ENCODE measurements at places on chromosomes 16 and 17.

DNA sequence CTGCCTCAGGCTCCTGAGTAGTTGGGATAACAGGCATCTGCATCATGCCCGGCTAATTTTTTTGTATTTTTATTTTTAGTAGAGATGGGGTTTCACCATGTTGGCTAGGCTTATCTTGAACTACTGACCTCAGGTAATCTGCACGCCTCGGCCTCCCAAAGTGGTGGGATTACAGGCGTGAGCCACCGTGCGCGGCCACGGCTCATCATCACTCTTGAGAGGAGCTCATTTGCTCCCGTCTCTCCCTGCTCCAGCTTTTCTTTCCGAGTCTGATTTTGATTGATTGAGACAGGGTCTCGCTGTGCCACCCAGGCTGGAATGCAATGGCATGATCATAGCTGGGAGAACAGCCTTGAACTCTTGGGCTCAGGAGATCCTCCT, 12.6 kb downstream of the PGS1 start:
- no peak for DNase-seq

GRCh38 chr16:86354641-86355513, 155.4 kb upstream of the FOXF1 start:
- DNase-seq, result peak; percentile 44

GRCh38 chr17:53273126-53273525, 549.6 kb upstream of the KIF2B start:
- no peak for DNase-seq

- DNase-seq, result peak; percentile 57
Observed at GRCh38 chr17:81870131-81870980, 781 bp downstream of the ARHGDIA start.

GRCh38 chr16:83854420-83854819, 44.5 kb upstream of the MLYCD start:
- no peak for DNase-seq

GRCh38 chr16:86531641-86532525, 21.6 kb downstream of the FOXF1 start:
- no peak for DNase-seq

DNA sequence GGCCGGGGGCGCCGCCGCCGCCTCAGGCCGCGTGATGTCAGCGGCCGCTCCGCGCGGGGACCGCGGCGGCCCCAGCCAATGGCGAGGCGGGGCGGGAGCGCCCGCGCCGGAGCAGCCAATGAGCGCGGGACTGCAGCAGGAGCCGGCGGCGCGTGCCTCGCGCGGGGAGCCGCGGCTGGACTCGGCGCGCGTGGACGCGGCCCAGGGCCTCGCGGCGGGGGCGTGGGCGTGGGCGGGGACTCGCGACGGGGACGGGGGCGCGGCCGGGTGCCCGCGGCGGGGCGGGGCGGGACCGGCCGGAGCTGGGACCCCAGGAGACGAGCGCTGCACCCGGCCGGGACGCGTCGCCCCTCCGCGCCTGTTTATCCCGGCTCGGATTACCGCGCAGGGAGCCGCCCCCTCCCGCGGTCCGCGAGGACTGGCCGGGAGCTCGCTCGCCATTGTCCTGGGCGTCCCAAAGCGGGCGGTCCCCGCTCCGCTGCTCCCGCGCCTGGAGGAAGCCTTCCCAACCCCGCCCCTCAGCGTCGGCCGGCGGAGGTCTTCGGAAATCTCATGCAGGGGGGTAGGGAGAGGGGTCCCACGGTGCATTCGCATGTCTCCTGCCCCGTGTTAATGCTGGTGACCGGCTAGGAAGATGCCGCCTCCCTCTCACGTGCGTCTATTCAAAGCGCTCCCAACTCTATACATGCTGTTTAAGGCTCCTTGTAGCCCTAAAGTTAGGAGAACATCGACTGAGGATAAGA, at the start of gene RNF157:
Gene RNF157 (minus strand): TSS at position 33 of the 743 bp plus-strand sequence. CDS start 253 bp downstream, outside the sequence.
- DNase-seq, result no peak

DNA sequence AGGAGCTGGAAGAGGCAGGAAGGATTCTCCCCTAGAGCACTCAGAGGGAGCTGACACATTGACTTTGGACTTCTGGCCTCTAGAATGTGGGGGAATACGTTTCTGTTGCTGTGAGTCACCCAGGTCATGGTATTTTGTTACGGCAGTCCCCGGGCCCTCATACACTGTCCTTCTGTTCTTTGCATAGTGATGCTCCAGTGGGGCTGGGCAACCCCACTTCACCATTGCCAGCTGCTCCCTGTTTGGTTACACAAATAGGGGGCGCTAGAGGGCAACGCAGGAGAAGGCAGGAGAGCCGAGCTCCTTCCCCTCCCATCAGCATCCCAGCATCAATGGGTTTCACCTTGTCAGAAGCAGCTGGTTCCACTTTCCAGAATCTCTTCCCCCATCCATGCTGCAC, 257.7 kb upstream of the FOXF1 start:
- peak; percentile 17 for DNase-seq

GRCh38 chr17:2563061-2563460, 30.4 kb upstream of the PAFAH1B1 start:
- DNase-seq, result no peak

- DNase-seq, result peak; percentile 46
Observed at GRCh38 chr16:56950881-56951771, 10.6 kb upstream of the CETP start.

DNA sequence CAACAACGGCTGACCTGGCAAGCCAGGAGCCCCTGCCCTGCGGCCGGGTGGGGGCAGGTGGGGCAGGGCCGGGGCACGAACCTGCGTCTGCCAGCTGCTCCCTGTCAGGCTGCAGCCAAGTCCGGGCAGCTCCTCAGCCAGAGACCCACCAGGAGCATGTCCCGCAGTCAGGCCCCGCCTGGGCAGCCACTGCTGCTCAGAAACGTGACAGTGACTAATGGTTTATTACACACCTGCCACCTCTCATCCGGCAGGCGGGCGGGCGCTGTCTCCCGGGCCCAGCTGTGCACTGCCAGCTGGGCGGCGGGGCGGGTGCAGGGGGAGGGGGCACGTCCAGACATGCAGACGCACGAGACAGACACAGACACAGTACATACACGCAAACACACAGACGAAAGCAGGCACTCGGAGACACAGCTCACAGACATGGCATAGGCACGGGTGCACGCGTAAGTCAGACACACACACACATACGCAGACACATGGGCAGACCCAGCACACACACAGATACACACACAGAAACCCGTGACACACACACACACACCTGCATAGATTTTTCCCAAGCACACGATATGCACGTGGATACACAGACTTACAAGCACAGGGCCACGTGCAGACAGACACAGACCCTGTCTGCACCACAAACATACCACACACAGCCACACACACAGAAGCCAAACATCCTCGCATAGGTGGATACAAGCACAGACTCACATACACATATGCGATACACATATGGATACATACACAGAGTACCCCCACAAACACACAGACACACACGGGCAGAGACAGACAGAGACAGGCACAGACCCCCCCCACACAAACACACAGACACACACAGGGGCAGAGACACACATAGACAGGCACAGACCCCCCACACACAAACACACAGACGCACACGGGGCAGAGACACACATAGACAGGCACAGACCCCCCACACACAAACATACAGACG, 248.3 kb upstream of the CIBAR2 start:
- no peak for DNase-seq

GRCh38 chr16:21277927-21278706, at the start of gene CRYM:
TSS of gene CRYM (minus strand) at chr16:21278290. CDS start at chr16:21278251, 39 bp downstream.
- no peak for DNase-seq

DNA sequence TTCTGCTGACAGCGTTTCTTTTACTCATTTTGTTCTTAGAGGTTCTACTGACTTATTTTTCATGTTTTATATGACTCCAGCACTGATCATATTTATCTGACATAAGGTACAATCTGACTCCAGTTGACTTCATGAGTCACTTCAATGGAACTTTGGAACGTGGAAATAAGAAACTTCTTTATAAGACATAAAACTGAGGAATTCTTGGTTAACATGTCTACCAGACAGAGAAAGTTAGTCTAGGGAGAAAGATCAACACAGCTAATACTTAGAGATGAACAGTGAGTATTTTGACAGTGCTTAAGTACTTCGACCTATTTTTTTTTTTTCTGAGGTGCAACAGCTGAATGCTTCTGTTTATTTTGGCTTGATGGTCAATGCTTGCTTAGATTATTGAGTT, 679.5 kb downstream of the KCNJ2 start:
- peak; percentile 47 for DNase-seq

DNA sequence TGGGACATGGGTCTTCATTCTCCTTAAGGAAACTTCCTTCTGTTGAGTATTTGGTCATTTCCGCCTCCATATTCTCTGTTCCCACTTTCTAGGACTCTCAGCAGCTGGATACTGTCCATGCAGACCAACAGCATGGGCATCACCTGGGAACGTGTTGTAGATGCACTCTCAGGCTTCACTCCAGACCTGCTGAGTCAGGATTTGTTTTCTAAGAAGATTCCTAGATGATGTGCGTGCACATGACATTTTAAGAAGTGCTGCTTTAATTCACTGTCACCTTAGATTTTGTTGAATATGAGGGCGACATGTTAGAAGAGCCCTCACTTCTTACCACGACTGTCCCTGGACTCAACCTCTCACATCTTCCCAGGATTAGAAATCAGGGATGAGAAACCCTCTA, 10.0 kb upstream of the SDK2 start:
- no peak for DNase-seq

- DNase-seq, result no peak
Observed at GRCh38 chr17:64947152-64947551, 27.9 kb upstream of the LRRC37A3 start.

- peak; percentile 80 for DNase-seq
Observed at GRCh38 chr16:56547120-56547948, 17.5 kb upstream of the MT4 start.

GRCh38 chr17:36682773-36683172, 81.4 kb downstream of the MRM1 start:
- no peak for DNase-seq

GRCh38 chr16:87423429-87423828, 31.3 kb downstream of the MAP1LC3B start:
- DNase-seq, result no peak

- DNase-seq, result no peak
Observed at GRCh38 chr17:80203471-80203963, 16.6 kb downstream of the SGSH start.

DNA sequence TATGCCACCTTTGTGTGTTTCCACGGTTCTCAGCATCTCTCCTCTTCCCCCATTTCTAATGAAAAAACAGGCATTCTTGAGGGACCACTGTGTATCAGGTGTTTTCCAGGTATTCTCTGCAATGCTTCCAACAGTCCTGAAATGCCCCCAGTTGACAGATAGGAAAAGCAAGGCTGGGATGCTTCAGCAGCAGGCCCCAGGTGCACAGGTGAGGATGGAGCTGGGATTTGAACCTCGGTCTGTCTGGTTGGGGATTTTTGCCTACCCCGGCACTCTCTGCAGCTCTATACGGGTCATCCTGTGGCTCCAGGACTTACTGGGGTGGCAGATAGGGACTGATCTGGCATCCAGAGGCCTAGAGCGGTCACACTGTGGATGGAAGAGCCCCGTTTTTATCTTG, 180.5 kb upstream of the GSE1 start:
- DNase-seq, result no peak

DNA sequence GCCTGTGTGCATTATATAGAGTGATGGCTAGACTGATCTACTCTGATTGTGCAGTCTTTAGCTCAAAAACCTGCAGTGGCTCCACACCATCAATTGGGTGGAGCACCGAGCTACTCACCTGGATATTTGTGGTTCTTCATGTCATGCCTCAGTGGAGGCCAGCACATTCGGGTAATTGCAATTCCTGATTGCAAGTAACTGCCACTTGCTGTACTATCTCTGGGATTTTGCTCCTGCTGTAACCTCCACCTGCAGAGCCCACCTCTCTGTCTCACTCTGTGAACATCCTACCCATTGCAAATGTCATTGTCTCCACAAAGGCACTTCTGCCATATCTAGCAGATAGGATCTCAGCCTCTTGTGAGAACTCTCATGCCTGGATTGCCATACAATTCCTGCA, 1.7 kb upstream of the CCL1 start:
- no peak for DNase-seq

- DNase-seq, result peak; percentile 97
Observed at GRCh38 chr17:72407336-72407909, 286.6 kb downstream of the SOX9 start.

GRCh38 chr16:56777001-56777400, 47.1 kb downstream of the NUP93 start:
- DNase-seq, result no peak

DNA sequence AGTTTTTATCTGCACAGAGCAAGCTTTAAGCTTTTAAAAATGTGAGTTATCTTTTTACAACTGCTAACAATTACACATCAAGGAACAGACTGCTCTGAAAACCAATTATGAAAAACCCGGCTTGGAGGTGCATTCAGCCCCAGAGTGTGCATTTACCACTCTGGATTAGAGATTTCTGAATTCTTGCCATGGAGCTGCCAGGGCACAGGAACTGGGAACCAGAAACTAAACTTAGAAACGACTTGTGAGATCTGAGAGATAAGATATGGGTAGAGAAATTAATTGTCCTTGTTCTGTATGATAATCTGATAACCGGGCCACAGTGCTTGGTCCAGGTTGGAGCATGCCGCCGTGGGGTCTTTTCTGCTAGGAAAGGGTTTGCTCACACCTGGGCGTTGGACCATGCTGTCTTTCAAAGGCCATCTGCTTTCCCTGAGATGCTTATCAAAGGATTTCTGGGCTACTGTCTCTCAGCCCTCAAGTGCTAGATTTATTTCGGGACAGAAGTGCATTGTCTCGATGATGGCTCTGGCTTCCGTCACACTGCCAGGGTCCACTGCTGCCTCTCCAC, 210.0 kb downstream of the MAF start:
- DNase-seq, result no peak

DNA sequence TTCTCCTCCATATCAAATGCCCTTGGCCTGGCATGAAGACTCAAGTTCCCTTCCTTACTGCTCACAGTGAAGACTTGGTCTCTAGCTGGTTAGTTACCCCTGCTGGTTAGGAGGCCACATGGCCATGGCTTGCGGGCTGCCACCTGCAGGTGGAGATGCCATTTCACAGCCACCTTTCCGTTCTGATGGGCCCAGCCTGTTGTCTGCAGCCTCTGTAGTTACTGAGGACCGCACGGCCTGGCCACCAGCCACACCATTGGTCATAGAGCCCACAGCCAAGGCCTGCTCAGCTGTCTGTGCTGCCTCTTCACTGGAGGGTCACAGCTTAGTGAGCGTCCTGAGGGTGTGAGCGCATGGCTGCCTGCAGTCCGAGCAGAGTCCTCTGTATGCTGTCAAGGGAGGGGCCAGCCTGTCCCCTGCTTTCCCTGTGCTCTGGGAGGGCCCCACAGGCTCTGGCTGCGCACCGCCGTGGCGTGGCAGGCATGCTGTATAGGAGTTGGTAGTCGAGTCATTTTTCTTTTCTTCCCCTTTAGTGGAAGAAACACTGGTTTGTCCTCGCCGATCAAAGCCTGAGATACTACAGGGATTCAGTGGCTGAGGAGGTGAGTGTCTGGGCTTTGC, 59.2 kb downstream of the PLD6 start:
- DNase-seq, result no peak

DNA sequence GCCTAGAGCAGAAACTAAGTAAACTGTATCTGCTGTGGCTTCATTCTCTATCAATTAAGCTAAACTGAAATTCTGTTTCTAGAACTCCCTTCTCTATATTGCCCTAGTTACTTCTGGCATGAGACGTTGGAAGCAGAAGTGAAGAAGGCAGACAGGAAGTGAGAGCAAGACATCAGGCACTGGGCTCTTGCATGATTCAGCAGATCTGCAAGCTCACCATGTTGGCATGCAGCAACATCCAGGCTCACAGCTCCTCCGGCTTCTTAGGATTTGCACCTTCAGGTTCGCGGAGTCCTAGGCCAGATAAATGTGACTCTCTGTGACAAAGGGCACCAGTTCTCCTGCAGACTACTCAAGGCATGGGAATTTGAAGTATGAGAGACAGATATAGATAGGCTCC, 148.3 kb downstream of the CDH8 start:
- peak; percentile 68 for DNase-seq
